ENCODE measurements at places on chromosomes 12 and 14. TPM values are rescaled to one million over a fixed set of nuclear protein-coding genes. Genes with fewer than 3 reads are reported as not detected.
A peak's percentile ranks its signal among the peaks of the same experiment; 100 is the strongest.

DNA sequence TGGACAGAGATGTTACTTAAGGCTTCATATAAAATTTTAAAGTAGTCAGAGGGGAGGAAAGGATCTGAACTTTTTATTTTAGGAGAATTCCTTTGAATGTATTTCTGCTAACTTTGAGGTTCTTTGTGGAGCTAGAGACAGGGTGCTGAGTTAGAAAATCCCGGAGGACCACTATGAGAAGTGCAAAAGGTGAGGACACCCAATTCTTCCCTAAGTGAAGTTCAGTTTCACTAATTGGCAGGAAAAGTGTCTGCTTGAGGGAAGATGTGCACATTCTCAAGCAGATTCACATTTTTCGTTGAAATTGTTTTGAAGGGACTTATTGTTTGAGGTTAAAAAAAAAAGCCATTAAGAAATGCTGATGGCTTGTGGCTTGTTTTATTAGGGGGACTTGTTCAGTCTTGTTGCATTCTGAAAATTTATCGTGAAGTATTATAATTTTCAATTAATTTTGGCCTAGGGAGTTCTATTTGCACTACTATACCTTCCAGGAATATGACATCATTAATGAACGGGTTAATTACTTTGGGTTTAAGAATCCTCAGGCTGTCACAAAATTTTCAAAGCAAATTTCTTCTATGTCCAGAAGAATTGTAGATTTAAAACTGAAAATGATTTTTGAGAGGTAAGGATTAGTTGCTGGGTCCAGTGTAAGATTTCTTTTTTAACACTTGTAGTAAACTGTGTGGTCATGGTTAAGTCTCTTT is 1.8 kb downstream of the PCNX1 start:
- no peak for DNase-seq
- H3K27ac ChIP-seq: peak overlapping the region; percentile 93

DNA sequence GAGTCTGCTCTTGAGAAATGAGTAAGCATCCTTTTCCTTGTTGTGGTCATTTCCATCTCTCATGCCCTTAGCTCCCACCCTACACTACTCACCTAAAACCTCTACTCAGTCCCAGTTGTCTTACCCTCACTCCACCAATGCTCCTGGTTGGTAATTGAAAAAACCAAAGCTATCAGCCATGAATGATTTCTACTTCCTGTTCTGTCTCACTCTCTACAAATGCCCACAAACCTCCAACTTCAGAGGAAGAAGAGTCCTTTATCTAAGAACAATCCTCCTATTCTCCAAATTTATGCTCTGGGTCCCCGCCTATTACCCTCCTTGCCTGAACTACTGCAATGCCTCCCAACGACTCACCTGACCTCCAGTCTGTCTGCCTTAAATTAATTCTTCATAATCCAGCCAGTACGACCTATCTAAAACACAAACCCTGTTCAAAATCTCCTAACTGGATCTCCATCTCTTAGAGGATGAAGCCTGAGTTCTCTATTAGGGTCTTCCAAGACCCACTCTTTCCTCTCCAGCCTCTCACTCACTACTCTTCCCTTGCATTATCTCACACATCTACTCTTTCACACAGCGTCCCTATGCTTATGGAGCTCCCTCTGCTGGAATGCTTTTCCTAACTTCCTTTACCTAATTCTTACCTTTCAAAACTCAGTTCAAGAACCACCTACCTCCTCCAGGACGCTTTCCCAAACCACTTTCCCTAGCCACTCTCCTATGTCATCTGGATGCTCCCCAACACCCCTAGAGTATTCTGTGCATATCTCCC is 2.2 kb downstream of the DHRS1 start:
- peaks cover 45% of the 10 kb centered on the region for H3K4me1 ChIP-seq
- H3K36me3 ChIP-seq: no peaks in the 10 kb centered on the region
- no peak for DNase-seq
- peak overlapping the region; percentile 20 for H3K27ac ChIP-seq
- no peaks in the 10 kb centered on the region for H3K27me3 ChIP-seq
- no peak overlapping the region for H3K4me3 ChIP-seq

DNA sequence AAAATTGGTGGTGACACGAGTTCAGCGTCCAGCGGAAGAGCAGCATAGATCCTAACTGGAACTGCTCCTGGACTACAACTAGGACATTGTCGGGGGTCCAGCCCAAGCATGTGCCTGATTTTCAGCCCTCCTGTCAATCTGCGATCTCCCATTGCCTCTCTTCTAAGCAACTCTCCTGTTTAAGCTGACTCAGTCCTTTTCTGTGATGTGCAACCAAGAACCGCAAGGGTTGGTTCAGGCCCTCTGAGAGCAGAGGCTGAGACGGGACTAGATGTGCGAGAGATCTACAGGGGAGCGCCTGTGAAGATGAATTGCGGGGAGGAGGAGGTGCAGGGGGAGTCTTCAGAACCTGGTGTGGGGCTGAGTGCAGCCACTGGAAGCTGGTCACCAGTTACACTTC is 3.7 kb upstream of the PAPLN start:
- H3K4me1 ChIP-seq: peaks cover 21% of the 10 kb centered on the region
- H3K4me3 ChIP-seq: no peak overlapping the region
- H3K27ac ChIP-seq: no peak overlapping the region
- DNase-seq: no peak
- H3K36me3 ChIP-seq: no peaks in the 10 kb centered on the region

DNA sequence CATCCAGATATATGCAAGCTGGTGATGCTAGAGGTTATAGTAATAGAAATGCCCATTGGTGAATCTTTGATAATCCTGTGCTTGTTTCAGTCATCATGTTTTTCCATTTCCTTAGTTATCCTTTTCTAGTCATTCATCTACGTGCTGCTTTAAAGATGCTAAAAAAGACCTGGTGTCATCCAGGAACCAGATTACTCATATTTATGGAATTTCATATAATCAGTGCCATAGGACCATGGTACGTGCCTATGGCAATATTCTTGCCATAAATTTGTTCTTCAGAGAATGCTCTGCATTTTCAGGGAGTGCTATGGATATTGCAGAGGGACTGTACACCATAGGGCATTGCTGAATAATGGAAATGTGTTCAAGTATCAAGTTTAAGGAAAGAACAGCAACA is 267.3 kb downstream of the AKAP6 start:
- no peaks in the 10 kb centered on the region for H3K4me1 ChIP-seq
- H3K4me3 ChIP-seq: no peak overlapping the region
- H3K36me3 ChIP-seq: no peaks in the 10 kb centered on the region
- no peaks in the 10 kb centered on the region for H3K27me3 ChIP-seq
- H3K27ac ChIP-seq: no peak overlapping the region

DNA sequence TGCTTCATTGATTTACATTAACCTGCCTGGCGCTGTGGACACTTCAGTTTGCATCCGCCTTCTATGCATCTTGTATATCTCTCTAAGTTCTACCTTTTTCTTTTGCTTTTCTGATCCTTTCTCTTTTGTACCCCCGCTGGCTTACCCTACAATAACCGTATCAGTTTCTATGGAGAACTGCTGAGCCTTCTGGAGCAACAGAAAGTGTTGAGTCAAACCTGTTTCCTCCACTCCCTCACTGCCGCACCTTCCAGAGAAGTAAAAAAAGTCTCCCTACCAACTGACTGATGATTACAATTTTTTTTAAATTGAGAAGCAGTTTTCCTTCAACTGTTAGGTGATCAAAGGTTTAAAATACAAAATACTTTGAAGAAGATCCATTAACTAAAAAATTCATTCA is 17.4 kb downstream of the EXD2 start:
- H3K27me3 ChIP-seq: no peaks in the 10 kb centered on the region
- peaks cover 6% of the 10 kb centered on the region for H3K36me3 ChIP-seq
- no peak for DNase-seq
- H3K4me1 ChIP-seq: peaks cover 2% of the 10 kb centered on the region

Gene MYO1H
- total RNA-seq: not detected

Gene BCAT1
- total RNA-seq: 30.0 TPM

Gene SALL2
- 7.8 TPM for total RNA-seq
